Right cardiac atrium (tissue), 5 donors: ENCODE measurements at places on chromosomes 6 and 20.

DNA sequence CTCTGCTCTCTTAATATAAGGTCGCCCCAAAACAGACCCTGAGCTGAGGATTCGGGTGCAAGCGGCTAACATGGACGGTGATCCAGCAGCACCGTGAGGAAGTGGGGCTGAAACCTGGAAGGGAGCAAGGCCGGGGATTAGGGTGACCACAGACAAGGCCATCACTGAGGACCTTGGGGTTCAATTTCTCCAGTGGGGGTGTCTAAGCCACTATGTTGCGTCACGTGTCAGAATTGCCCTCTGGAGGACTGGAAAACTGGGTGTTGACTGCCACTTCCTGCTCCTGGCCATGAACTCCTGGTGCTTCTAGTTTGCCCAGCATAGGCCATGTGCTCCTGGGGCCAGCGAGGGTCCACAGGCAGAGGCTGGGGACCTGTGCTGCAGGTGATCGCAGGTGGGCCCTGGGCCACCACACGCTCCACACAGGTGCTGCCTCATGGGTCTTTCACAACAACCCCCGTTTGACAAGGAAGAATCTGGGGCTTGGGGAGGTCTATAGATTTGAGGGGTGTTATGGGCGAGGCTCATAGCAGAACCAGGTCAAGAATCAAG, 101.9 kb downstream of the CDH26 start:
- no peak for DNase-seq

- DNase-seq = no peak
These were observed 87.4 kb downstream of the ARID1B start for GRCh38 chr6:156864557-156864956.

- peak; percentile 69 for DNase-seq
These were observed 25.2 kb downstream of the GHRH start for GRCh38 chr20:37236462-37236861.

- peak; percentile 63 for DNase-seq
These were observed 35.9 kb downstream of the SULF2 start for GRCh38 chr20:47749339-47749738.

DNA sequence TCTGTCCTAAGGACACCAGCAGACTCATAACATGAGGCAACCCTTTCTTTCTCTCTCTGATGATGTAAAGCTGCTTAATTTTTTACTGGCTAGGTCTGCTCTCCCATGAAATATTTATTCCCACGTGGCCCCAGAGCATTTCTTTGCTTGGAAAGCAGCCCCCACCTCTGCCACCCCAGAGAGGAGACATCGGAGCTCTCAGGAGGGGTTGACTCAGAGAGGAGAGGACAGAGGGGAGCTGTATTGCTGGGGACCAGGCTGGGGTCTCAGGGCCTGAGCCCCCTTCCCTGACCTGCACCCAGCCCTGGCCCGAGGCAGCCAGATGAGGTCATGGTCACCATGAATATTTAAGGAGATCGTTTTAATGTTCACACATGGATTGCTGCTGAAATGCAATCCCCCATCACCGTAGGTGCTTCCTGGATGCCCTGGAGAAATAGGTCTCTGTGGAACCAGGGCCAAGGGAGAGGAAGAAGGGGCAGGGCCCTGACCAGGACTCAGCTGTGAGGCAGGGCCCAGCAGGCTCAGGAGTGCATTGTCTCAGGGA, 117.5 kb downstream of the DLL1 start:
- DNase-seq = no peak
